ENCODE measurements at places on chromosomes 12 and 14.
A peak's percentile ranks its signal among the peaks of the same experiment; 100 is the strongest.

DNA sequence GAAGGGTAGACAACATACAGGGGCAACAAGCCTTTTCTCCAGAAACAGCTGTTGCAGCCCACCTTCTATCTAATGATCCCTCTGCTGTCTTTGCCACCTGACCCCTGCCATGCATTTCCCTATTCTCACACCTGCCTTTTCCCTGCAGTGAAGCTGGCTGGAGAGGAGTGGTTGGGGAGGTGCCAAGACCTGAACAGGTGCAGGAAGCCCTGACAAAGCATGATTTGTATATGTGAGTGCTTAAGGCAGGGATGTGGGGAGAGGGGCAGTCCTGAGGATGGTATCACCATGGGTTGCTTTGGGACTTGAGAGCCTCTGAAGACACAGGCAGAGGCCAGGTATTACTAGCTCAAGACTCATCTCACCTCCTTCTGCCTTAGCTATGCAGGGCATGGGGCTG is 2.9 kb upstream of the PFDN5 start:
- DNase-seq: no peak

GRCh38 chr12:66851134-66851533 is 172.3 kb upstream of the GRIP1 start:
- no peak for DNase-seq

- no peak for DNase-seq
Measured at GRCh38 chr12:79690142-79690637, 574 bp downstream of the PAWR start.

GRCh38 chr12:28699029-28699428 is 450.0 kb upstream of the FAR2 start:
- no peak for DNase-seq

DNA sequence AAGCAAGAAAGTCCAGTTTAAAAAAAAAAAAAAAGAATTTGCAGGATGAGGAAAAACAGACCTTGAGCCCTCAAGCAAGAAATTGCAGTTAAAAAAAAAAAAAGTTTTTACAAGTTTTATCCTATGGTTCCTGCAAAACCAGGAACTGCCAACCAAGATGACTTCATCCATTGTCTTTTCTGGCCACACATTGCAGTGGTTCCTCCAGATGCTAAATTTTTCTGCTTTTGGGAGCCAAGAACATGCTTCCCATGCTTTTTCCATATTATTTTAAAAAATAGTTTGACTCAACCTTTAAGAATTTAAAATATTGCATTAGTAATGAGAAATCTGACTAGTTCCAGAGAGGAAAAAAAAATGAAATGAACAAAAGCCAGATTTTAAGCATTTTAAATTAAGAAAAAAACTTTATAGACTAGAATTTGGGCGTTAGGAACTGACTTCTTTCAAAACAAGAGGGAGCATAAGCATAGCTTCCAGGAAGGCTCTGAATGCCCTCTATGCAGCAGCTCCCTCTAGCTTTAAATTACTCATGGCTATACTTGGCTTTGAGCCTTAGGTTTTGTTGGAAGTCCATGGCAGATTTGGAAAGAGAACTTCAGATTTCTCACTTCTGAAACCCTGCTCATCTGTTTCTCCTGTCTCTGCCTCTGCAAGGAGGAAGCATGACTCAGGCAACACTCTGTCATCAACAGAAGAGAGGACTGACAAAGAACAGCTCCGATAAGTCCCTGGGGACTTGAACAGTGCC is 124.5 kb downstream of the GPR65 start:
- no peak for DNase-seq

GRCh38 chr12:13074396-13075117 is 28.9 kb downstream of the GSG1 start:
- no peak for DNase-seq

DNA sequence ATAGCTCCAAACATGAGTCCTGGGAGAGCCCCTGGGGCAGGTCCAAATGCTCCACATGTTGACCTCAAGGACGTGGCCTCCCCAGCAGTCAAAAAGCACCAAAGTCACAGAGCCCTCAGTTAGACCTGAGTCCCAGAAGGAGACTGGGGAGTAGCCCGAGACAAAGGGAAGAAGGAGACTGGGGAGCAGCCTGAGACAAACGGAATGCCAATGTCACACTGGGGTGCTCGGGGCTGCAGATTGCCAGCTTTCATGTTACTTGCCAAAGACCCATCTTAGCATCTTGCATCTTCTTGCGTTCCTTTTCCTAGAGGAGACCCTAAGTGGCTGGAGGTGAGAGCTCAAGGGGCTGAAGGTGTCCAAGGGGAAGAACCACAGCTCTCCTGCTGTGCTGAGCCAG is 14.9 kb downstream of the PLEKHD1 start:
- DNase-seq: no peak

DNA sequence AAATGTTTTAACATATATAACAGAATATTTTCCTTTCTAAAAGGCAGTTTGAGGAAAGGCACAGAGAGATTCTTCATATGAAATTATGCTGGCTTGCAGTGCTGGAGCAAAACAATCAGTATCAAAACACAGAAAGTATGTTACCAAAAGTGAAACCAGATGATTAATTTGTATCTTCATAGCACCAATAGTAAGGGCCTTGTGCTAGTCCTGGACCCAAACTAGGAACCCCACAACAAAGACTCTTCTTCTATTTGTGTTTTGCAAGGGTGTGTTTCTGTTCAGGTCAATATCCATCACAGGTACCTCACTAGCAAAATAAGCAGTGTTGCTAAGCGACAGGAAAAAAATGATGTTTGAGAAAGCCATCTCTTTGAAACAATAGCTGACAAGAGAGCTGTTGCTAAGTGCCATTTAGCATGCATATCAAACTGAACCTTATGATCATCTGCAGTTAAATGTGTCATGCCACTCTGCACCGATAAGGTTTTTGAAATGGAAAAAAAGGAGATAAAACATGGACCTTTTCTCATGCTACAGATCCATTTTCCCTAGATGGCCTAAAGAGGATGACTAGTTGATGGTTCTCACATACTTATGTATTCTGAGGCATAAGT is 196.2 kb upstream of the ALG10 start:
- no peak for DNase-seq

DNA sequence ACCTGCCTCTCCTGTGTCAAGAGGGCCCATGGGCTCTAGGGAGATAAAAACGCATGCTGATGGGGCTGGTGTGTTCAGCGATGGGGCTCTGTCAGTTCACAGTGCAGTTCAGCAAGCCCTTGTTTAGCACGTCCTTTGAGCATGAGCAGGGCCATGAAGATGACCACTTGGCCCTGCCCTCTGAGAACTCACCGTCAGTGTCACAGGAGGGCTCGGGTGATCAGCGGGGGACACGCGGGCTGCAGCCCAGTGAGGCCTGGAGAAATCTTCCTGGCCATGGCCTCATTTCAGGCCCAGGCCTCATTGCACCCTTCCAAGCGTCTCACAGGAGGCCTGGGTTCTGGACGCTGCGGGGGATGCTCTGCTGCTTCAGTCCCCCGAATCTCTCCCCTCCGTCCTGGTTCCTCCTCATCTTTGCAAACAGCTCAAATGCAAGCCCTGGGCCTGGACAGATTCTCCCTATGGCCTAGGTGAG is 181.6 kb downstream of the ADGRD1 start:
- DNase-seq: peak; percentile 1

DNA sequence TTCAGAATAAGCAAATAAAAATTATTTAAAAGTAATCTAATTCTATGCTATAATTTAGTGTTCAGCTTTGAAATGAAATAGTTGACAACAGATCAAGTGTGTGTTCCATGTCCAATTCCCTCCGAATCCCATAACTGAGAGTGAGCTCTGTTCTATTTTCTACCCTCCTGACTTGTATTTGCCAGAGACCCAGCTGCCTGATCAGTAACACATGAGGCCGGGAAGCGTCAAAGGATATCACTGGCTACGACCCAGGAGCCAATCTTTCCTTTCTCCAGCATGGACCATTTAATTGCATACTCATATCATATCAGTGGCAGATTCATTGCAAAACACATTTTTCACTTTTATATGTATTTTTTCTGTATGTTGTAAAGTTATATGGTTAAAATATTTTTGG is 108.8 kb upstream of the TSPAN8 start:
- no peak for DNase-seq

GRCh38 chr12:53500142-53500775 is 824 bp upstream of the TARBP2 start:
- peak; percentile 38 for DNase-seq

DNA sequence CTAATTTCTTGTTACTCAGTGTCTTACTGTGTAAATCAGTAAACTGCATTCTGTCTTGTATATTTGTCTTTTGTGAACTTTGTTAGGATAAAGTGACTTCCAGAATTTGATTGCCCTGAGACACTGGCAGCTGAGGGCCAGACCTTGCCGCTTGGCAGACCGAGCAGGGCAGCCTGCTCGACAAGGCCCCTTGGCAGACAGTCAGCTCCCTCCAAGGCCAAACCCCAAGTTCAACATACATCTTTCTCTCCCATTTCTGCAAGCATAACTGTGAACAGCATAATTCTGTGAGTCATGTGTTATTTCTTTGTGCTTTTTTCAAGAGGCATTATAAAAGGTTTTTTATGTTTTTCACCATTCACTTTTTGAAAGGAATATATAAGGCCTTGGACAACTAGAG is 39.2 kb upstream of the BMAL2 start:
- DNase-seq: no peak

GRCh38 chr14:22177870-22178269 is 411.2 kb downstream of the DAD1 start:
- DNase-seq: no peak

DNA sequence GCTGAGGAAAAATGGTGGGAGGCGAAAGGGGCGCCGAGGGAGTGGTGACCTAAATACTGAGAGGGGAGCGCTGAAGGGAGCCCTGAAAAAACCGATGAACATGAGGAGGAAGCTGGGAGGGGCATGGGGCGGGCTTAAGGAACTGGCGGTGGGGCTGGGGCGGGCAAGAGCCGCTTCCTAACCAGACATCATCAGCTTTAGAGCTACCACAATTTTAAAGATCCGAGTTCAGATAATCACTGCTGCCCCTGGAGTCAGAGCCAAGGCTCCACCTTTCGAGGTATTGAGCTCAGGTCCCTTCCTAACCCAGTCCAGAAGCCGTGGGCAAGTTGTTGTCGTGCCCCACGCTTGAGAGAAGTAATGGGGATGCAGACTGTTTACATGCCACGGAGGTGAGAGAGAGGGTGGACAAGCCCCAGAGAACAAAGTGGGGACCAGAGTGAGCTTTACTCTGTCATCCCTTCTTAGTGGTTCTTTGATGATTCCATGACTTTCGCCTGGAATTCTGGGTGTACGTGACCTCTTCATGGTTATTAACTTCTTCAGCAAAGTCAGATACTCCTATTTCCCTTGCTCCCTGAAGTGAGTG is 393 bp downstream of the ORMDL2 start:
- no peak for DNase-seq

- DNase-seq: no peak
Measured at GRCh38 chr12:96190413-96191108, 3.6 kb upstream of the ELK3 start.

DNA sequence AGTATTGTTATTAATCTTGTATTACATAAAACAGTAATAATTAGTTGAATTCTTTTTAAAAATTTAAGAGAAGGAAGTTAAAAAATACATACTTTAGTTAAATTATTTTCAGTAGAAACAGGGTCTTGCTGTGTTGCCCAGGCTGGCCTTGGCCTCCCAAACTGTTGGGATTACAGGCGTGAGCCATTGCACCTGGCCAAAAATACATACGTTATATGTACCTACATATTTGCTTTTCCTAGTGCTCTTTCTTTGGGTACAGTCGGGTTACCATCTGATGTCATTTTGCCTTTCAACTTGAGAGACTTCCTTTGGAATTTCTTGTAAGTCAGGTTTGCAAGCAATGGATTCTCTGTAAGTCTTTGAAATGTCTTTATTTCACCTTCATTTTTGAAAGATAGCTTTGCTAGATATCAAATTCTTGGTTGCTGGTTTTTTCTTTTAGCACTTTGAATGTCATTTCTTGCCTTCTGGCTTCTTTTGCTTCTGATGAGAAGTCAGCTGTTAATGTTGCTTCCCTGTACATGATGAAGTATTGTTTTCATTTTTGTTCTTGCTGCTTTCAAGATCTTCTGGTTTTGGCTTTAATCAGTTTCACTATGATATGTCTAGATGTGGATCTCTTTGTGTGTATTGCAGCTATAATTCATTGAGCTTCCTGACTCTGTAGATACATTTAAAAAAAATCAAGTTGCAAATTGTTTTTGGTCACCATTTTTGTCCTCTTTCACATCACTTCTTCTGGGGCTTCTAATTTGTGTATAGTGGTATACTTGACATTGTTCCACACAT is 84.4 kb downstream of the SPATS2 start:
- no peak for DNase-seq

GRCh38 chr14:26199590-26200370 is 398.1 kb downstream of the NOVA1 start:
- DNase-seq: no peak

- DNase-seq: no peak
Measured at GRCh38 chr12:93000026-93000425, 70.9 kb upstream of the EEA1 start.

GRCh38 chr14:105146976-105147635 is 21.5 kb downstream of the JAG2 start:
- DNase-seq: no peak

DNA sequence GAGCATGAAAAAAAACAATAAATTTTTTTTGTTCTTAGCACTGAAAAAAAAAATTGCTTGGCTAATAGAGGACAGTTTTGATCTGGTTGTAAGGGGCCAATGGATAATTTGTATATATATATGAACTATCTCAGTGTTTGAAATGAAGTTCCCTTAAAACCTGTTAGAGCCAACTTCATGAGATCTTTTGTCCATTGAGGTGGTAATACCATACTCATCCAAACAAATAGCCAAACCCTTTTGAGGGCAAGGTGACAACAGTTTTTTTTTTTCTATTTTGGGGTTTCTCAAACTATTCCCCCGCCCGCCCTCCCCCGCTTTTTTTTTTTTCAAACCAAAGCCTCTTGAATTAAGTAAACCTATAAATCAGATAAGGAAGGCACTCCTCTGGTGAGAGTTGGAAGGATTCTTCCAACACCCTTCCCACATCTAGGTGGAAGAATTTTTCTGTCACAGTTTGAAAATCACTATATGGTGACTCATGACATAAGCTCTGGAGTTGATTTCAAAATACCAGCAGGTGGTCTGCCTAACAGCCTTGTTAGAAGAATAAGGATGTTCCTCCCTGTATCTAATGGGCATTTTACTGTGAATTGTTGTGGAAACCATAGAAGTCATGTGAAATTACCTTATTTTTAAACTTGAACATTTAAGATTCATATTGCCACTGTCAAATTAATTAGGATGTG is 10.2 kb downstream of the ARHGAP5 start:
- no peak for DNase-seq

DNA sequence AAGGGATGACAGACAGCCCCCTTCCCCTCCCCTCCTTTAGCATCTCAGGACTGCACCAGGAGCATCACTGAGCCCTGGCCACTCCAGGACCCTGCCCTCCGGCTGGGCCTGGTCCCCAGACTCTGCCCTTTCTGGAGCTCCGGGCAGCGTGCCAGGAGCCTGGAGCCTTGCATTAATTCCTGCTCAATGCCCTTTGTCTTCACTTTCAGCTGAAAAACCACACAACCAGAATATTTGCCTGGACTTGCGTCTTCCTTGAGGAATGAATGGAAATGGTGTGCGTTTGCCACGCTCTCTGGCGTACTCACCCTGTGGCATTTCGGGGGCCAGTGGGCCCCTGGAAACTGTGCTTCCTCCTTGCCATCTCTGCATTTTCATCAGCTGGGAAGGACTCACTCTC is 8.5 kb upstream of the RFLNA start:
- DNase-seq: no peak

- no peak for DNase-seq
Measured at GRCh38 chr12:124520907-124521306, 46.5 kb downstream of the NCOR2 start.

Measured in activated CD4-positive, alpha-beta memory T cell treated with anti-CD3 and anti-CD28 coated beads, Interleukin-2, amount 10 ng/mL, durations not matched to agents 7 days and 5 days (primary cell).